ENCODE measurements at places on chromosomes 13 and 19.

- DNase-seq = peak; percentile 21
These were observed 26.3 kb downstream of the CYP4F2 start for GRCh38 chr19:15871570-15871969.

DNA sequence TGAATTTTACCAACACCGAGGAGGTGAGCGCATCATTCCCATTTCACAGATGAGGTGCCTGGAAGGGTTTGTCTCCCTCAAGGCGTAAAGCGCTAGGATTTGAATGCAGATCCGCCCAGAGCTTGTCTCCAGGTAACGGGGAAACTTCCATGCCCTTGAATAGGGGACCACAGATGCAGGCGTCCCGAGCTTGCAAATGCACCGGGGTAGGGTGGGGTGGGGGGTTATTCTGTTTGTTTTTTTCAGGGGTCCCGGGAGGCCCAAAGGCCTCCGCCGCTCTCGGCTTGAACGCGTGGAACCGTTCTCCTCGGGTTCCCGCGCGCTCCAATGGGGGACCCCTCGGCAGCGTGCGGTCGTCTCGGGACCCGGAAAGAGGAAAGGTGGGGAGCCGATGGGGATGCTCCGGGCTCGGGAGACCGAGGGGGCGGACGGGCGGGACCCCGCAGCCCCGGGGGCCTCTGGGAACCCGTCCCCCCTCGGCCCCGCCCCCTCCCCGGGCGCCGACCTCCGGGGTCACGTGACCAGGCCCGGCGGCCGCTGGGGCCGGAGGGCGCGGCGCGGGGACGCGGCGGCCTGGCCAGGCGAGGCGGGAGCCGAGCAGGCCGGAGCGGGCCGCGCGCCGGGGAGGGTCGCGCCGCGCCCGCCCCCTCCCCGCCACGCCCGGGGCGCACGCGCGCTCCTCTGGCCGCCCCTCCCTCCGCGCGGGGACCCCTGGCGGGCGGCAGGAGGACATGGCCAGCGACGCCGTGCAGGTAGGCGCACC, at the start of gene PKN1:
Gene PKN1, plus strand, starts transcription at position 516 of the 763 bp plus-strand sequence. Its CDS starts 216 bp downstream, at position 732.
- DNase-seq = peak; percentile 63

DNA sequence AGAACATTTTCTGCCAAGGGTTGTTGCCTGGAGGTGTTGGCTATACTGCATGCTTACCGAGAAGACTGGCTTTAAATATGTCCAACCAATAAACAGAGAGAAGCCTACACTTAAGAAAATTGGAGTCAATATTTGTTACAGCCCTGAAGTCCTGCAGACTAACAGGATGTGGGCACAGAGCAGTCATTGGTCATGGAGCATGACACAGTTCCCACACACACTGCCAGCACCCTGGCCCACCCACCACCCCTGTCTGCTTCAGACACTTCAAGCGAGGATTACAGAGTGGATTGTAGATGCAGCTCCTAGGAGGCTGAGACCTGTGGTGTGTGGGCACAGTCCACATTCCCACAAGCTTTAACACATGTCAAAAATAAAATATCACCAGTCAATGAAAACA, 21.0 kb upstream of the SERP2 start:
- DNase-seq = no peak

DNA sequence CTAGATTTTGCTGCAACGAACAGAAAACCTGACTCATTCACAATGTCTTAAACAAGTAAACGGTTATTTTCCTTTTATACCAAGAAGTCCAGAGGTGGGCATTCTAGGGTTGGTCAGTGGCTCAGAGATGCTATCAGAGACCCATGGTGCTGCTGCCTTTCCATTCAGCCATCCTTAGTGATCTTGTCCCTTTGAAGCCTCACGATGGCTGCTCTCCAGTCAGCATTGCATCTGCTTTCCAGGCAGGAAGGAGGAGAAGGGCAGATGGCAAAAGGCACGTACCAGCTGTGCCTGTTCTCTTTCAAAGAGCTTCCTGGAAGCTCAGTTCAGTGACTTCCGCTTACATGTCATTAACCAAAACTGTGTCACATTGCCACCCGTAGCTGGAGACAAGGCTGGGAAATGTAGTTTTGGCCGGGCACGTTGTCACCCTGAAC, 30.1 kb downstream of the WDFY2 start:
- no peak for DNase-seq

- DNase-seq = no peak
These were observed 115.9 kb downstream of the RFC3 start for GRCh38 chr13:33933810-33934209.

DNA sequence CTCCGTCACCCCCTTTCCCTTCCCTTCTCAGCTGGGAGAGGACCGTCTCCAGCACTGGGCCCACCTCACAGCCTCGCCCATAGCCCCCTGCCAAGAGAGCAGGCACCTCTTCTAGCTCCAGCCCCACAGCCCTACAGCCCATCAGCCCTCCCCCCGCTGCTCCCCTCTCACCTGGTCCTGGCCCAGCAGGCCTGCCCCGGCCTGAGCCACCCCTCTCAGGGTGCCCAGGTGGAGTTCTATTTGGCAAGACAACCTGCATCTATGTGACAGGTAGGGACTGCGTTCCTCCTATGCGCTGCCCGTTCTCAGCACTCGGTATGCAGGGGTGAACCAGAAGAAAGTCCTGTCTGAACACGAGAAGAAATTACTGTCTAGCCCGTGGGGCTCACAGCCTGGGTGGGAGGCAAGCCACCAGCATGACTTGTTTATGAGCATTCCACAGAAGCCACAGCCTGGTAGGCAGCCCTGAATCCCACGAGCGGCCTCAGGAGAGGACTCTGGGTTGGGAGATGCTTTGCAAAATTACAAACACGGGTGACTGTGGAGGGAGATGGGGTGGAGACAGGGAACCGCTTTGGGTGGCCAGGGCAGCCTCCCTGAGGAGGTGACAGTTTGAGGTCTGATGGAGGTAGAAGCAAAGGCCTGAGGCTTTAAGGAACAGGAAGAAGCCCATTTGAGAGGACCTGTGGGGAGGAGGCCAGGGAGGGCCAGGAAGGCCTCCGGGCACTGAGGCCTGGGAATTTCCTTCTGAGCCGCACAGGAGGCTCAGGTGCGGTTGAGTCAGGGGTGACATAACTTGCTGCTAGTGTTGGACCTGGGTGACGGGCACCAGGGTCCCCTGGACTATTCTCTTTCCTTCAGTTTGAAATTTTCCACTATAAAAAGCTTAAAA, 1.2 kb upstream of the PLEKHF1 start:
- DNase-seq = no peak

DNA sequence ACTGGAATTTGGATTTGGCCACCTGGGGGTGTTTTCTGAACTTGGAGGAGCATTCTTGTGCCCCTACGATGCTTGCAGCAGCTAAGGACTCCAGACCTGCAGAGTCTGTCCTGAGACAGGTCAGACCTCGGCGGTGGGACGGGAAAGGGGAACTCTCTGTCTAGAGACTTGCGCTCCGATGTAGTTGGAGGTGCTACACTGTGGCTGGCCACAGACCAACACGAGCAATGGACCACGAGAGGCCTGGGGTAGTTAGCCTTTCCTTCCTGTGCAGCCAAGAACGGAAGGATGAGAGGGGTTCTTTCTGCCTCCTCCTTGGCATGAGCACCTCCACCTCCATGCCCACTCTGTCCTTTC, 5.9 kb upstream of the GRAMD1A start:
- DNase-seq = no peak

DNA sequence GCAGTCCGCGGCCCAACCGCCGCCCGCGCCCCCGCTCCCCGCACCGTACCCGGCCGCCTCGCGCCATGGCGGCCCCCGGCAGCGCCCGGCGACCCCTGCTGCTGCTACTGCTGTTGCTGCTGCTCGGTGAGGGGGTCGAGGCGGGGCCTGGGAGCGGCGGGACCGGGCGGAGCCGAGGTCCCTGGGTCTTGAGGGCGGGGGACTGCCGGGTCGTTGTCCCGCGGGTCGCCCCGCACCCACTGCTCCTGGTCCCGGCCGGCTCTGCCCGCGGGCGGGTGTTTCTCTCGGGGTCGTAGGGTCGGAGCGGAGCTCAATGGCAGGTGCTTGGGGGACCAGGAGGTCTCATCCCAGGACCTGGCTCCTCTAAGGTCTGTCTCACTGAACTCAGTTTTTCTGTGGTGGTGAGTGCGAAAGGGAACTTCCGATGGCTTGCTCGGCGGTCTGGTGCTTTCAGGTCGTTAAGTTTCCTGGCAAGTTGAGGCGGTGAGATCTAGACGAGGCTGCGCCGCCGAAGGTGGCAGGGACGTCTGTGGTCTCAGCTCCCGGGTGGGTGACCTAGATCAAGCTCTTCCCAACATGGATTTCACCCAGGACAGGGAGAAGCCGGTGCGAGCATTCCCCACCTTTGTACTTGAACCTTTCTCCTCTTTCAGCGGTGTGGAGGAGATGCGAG, 467 bp downstream of the LAMP1 start:
- DNase-seq = peak; percentile 69

- DNase-seq = no peak
These were observed 18.1 kb upstream of the OLFM4 start for GRCh38 chr13:53010374-53011105.

DNA sequence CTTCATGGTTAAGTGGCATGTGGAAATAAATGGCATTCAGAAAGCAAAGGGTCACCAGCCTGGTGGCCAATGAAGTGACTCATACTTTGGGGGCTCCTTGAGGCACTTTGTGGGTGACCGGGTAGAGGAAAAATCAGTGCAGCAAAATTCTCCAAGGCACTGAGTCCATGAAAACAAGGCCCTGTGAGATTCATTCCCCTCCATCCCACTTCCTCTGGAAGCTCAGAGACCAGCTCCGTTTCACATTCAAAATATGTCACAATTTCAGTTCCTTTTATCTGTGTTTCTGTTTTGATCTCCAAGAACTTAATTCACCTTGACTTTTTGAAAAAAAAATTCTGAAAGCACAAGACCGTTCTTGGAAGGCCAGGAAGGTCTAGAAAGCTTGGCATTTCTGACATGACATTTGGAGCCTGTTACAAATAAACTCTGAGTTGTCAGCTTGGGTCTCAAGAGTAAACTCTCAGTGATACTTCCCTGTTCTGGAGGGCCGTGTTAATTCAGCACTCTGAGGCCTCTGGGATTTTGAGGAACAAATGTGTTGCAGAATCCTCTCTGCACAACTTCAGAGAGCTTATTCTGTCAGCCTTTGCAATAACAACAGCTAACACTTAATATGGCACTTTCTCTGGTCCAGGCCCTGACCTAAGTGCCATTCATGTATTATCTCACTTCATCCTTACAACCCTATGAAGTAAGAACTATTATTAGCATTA, 6.8 kb downstream of the CYSLTR2 start:
- no peak for DNase-seq

DNA sequence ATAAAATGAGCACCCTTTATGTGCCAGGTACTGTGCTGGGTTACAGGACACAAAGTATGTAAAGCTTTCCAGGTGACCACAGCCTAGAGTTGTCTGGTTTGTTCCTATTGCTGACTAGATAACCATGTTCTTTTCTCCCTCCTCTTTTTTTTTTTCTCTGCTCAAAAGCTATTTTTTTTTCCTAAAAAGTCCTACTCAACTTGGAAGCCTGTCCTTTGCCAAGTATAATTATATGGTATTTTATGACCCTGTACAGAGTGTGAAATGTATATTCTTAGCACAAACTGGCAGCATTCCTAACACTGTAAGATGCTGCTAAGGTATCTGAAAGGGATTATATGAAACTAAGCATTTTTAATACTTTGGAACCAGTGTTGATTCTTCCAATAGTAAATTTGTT, 171.0 kb downstream of the GPC6 start:
- no peak for DNase-seq

DNA sequence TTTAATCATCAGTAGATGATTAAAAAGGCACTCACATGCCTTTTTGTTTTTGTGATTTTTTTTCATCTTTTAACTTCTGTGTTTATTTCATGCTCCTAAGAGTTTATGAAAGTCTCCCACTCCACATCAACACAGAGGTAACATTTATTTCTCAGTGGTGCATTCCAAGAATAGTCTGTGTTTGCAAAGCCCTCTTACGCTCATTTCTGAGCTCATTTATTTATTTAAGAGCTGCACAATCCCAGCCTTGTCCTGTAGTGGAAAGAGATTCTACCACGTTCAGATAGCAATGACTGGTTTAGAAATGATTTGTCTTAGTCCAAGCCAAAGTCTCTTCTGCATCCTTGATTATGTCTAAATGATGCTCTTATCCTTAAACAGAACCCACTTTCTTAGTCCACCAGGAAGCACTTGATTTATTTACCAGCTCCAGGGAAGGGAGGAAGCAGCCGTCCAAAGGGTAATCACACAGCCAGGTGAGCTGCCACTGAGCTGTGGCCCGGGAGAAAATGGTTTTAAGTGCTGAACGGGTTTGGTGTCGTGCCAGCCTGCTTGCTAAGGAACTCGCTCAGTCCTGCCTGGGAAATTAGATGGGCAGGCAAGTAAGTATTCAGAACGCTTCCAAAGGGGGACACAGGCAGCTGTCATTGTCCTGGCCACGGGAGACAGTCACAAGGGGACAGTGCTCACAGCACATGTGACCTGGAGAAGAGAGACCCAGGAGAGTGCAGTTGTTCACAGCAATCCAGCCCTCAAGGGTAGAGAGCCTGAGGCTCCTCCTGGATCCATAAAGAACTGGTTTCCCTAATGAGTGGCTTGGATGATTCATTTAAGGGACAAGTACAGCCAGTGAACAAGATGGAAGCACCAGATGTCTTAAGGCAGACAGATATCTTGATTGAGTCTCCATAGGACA, 131.8 kb upstream of the WASF3 start:
- DNase-seq = no peak

GRCh38 chr19:4539693-4540581, at the start of gene LRG1:
TSS of gene LRG1 (minus strand) at chr19:4540036. CDS start at chr19:4540013, 23 bp downstream.
- no peak for DNase-seq

GRCh38 chr13:52968074-52968700, 60.4 kb upstream of the OLFM4 start:
- peak; percentile 47 for DNase-seq

DNA sequence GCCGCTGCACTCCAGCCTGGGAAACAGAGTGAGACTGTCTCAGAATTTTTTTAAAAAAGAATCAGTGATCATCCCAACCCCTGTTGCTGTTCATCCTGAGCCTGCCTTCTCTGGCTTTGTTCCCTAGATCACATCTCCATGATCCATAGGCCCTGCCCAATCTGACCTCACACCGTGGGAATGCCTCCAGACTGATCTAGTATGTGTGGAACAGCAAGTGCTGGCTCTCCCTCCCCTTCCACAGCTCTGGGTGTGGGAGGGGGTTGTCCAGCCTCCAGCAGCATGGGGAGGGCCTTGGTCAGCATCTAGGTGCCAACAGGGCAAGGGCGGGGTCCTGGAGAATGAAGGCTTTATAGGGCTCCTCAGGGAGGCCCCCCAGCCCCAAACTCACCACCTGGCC, at the start of gene KLK2:
Gene KLK2, plus strand, starts transcription at position 384 of the 400 bp plus-strand sequence. CDS start 35 bp downstream, outside the sequence.
- no peak for DNase-seq

- peak; percentile 75 for DNase-seq
These were observed 15.3 kb downstream of the RAB3D start for GRCh38 chr19:11324079-11324661.

Measured in stimulated activated naive CD8-positive, alpha-beta T cell treated with anti-CD3 and anti-CD28 coated beads, Interleukin-15, amount 100 ng/mL, for 72 hours (primary cell).